ENCODE measurements at places on chromosomes 1 and 21.

DNA sequence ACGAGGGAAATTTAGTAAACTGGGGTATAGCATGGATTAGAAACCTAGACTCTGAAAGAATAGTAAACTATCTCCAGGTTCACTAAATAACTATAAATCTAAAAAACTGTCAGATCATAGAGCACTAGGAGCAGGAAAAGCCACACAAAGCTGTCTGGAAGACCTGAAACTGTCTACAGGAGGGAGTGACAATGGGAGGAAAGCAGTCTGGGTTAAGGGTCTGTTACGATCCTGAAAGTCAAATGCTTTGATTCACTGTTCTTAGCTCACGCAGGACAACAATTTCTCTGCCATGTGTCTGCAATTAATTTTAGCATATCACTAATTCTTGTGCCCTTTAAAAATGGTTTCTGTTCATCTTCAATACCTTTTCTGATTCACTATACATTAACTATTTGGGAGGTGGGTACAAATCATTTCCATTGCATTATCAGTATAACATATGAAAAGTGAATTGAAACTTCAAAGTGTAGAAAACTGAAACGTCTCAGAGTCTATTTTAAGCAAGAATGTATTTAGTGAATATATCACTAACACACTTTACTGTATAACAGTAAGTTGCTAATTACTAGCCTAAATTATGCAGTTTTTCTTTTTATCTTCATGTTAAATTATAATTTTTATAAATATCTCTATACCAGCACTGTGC is 18.4 kb downstream of the CEP170 start:
- no peak overlapping the region for H3K27ac ChIP-seq

DNA sequence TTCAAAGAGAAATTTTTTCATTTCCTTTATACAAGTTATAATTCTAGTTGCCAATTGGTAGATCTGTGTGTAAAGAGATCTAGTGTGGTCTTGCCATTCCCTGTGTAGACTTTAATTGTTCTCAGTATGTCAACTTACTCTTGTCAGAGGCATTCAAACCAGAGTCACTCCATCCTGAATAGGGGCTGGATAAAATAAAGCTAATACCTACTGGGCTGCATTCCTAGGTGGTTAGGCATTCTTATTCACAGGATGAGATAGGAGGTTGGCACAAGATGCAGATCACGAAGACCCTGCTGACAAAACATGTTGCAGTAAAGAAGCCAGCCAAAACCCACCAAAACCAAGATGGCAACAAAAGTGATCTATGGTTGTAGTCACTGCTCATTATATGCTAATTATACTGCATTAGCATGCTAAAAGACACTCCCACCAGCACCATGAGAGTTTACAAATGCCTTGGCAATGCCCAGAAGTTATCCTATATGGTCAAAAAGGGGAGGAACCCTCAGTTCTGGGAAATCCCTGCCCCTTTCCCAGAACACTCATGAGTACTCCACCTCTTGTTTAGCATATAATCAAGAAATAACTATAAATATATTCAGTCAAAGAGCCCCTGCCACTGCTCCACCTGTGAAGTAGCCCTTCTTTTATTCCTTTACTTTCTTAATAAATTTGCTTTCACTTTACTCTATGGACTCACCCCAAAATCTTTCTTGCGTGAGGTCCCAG is 74.0 kb upstream of the ADAMTS5 start:
- no peaks in the 10 kb centered on the region for H3K36me3 ChIP-seq
- H3K27ac ChIP-seq: no peak overlapping the region
- no peak overlapping the region for H3K4me3 ChIP-seq
- H3K27me3 ChIP-seq: no peaks in the 10 kb centered on the region
- DNase-seq: no peak

DNA sequence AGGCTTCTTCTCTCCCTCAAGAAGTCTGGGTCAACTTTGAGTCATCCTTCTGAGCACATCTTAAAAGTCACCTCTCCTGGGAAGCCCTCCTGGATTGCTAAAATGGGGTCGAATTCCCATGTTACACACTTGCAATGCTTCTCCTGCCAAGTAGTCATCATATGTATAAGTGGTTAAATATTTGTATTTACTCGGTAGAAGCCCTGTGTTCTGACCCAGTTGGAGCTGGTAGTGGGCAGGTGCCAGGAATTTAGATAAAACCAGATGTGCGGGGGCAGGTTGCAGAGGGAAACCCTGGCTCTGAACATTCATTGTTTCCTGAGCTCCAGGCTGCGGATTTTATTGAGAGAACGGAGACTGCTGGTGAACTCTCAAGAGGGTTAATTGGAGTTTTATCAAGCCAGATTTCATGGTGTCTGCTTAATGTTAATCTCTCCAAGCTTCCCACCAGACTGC is 52.8 kb upstream of the RPL11 start:
- H3K4me1 ChIP-seq: peaks cover 15% of the 10 kb centered on the region
- no peak for DNase-seq
- H3K27me3 ChIP-seq: no peaks in the 10 kb centered on the region
- no peak overlapping the region for H3K27ac ChIP-seq
- H3K36me3 ChIP-seq: no peaks in the 10 kb centered on the region
- no peak overlapping the region for H3K4me3 ChIP-seq

DNA sequence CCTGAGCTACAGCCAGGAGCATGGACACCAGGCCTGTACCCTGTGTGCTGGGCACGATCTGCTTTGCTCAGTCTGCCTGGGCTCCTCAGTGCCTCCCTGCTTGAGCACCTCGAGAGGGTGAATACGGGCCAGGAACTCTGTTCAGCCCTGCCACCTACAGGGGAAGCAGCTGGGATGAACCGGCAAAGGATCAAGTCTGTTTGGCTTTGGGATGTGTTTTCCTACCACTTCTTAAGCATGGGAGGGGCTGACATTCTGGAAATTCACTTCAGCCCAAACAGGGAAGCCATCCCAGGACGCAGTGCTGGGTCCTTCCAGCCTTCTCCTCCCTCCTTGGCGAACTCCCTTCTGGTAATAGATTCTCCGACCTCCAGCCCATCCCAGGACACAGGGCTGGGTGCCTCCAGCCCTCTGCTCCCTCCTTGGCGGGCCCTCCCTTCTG is 55.8 kb upstream of the SELENON start:
- H3K4me3 ChIP-seq: no peak overlapping the region
- H3K27me3 ChIP-seq: no peaks in the 10 kb centered on the region
- H3K36me3 ChIP-seq: peaks cover 2% of the 10 kb centered on the region
- DNase-seq: no peak
- H3K4me1 ChIP-seq: peaks cover 29% of the 10 kb centered on the region
- peak overlapping the region; percentile 27 for H3K27ac ChIP-seq

- no peak overlapping the region for H3K27ac ChIP-seq
- no peaks in the 10 kb centered on the region for H3K36me3 ChIP-seq
- H3K4me1 ChIP-seq: peaks cover 5% of the 10 kb centered on the region
- peaks cover 31% of the 10 kb centered on the region for H3K27me3 ChIP-seq
These were observed 24.7 kb downstream of the CDK18 start for GRCh38 chr1:205528887-205529825.

DNA sequence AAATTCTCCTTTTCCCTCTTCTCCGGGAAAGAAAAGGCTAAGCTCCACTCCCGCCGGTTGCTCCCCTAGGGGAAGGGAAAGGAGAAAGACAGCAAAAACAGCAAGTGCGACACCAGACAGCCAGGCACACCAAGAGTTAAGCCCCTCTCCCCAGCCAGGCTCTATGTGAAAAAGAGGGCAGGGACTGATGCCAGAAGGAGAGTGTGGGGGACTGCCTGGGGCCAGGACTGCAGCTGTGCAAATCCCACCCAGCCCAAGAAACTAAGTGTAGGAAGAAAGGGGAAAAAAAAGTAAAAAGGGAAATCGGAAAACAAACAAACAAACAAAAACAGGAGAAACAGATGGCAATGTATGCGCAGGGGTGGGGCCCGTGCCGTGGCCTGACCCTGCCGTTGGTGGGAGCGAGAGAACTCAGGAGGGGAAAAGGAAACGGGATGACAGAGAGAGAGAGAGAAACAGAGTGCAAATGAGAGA is 27.7 kb upstream of the FMO1 start:
- peaks cover 21% of the 10 kb centered on the region for H3K27me3 ChIP-seq
- no peak for DNase-seq
- H3K4me1 ChIP-seq: peaks cover 10% of the 10 kb centered on the region
- H3K36me3 ChIP-seq: no peaks in the 10 kb centered on the region
- no peak overlapping the region for H3K4me3 ChIP-seq

DNA sequence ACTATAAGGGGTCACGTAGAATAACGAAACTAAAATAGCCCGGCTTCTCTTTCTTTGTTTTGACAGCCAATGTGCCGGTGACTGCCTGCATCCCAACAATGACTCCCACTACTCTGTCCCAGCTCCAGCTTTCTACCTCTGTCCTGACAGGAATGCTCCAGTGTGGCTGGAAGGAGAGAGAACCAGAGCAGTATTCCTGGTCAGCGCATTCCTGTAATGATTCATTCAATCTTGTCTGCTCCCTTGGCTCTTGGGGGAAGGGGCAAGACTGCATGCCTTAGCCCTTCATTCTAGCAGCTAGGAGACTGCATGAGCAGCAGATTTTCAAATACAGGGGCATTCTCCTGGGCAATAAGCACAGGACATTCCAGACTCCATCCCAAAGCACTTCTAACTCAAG is 132.1 kb upstream of the PRMT6 start:
- H3K36me3 ChIP-seq: no peaks in the 10 kb centered on the region
- H3K27me3 ChIP-seq: no peaks in the 10 kb centered on the region
- DNase-seq: no peak

GRCh38 chr21:27448960-27449359 is 482.1 kb upstream of the ADAMTS5 start:
- no peak for DNase-seq
- no peaks in the 10 kb centered on the region for H3K4me1 ChIP-seq
- no peak overlapping the region for H3K4me3 ChIP-seq
- no peaks in the 10 kb centered on the region for H3K27me3 ChIP-seq
- H3K27ac ChIP-seq: no peak overlapping the region

DNA sequence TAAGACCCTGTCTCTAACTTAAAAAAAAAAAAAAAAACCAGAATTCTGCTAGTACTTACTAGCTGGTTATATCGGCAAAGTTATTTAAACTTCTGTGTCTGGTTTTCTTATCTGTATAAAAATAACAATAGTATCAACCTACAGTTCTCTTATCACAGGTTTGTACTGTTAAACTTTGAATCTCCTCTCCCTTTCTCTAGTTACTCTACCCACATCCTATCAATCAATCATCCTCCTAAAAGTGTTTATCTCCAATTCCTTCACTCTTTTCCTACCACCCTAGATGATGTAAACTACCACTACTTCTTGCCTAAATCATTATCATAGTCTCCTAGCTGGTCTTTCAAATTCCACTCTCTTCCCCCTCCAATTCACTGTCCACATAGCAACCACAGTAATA is 27.6 kb downstream of the USP33 start:
- H3K27me3 ChIP-seq: no peaks in the 10 kb centered on the region
- H3K4me1 ChIP-seq: peaks cover 7% of the 10 kb centered on the region
- no peak for DNase-seq
- H3K27ac ChIP-seq: peak overlapping the region; percentile 75
- H3K36me3 ChIP-seq: peaks cover 11% of the 10 kb centered on the region
- H3K4me3 ChIP-seq: no peak overlapping the region

DNA sequence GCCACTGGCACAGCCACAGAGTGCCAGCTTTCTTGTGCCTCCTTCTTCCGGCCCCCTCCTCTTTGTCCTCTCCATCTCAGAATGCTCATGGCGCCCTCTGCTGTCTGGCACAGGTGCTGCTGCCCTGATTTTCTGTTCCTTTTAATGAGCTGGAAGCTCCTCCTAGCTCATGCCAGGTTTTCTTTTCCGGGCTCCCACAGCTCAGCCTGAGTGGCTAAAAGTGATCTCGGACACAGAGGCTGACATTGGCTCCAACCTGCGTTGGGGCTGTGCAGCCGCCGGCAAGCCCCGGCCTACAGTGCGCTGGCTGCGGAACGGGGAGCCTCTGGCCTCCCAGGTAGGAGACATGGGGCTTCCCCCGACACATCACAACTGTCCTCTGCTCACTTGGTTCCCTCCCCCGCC is 18.7 kb downstream of the CNTN2 start:
- H3K27me3 ChIP-seq: no peaks in the 10 kb centered on the region
- no peak overlapping the region for H3K4me3 ChIP-seq
- peaks cover 2% of the 10 kb centered on the region for H3K4me1 ChIP-seq
- no peaks in the 10 kb centered on the region for H3K36me3 ChIP-seq
- H3K27ac ChIP-seq: no peak overlapping the region

DNA sequence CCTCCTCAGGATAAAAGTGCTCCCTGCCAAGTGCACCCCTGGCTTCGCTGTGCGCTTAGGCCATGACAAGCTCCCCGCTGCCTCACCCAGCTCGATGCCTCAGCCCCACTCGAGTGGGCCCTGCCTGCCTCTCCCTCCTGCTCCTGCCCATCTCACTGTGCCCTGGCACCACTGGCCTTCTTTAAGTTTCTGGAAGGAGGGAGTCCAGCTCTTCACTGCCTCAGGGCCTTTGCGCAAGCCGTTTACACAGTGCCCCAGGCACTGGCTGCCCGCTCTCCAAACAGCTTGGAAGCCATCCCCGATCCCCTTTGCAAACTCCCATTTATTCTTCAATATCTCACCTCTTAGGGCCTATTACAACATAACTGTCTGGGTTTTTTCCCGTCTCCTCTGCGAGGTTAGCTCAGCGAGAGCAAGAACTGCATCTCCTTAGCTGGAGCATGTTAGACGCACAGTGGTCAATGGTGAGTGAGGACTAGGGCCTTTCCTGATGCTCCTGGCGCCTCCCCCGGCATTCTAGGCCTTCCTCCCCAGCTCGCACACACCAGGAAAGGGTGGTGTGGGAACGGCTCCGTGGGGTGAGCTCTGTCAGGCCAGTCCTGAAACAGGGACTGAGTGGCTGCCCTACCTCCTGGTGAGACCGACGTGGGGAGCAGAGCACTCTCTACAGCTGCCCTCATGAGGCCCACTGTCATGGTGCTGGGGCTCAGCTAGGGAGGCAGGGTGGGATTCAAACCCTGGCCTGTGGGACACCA is 31.9 kb downstream of the PODN start:
- H3K36me3 ChIP-seq: no peaks in the 10 kb centered on the region
- H3K27ac ChIP-seq: no peak overlapping the region
- DNase-seq: no peak
- peaks cover 5% of the 10 kb centered on the region for H3K4me1 ChIP-seq
- no peak overlapping the region for H3K4me3 ChIP-seq

DNA sequence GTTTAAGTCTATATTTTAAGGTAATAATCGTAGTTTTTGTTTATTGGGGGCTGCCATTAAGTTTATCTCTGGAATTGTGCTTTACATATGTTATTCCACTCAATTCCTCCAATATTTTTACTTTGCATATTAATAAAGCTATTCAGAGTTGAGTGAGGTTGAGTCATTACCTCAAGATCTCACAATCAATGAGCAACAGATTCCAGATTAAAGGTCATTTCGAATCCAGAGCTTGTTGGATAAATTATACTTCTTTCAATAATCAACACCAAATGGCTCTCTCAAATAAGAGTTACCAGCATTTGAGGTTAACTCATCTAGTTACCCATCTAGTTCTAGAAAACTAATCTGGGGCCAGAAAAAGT is 16.7 kb downstream of the RGS4 start:
- H3K27me3 ChIP-seq: no peaks in the 10 kb centered on the region
- no peak overlapping the region for H3K27ac ChIP-seq
- H3K4me1 ChIP-seq: no peaks in the 10 kb centered on the region
- no peak for DNase-seq

GRCh38 chr1:183871142-183871541 is 66.2 kb downstream of the RGL1 start:
- H3K4me1 ChIP-seq: peaks cover 11% of the 10 kb centered on the region
- no peak overlapping the region for H3K4me3 ChIP-seq
- H3K27ac ChIP-seq: no peak overlapping the region
- no peak for DNase-seq

- no peaks in the 10 kb centered on the region for H3K27me3 ChIP-seq
- H3K4me1 ChIP-seq: peaks cover 5% of the 10 kb centered on the region
- H3K36me3 ChIP-seq: no peaks in the 10 kb centered on the region
- DNase-seq: no peak
- H3K27ac ChIP-seq: no peak overlapping the region
These were observed 59.0 kb downstream of the SLC35A3 start for GRCh38 chr1:100028765-100029164.

GRCh38 chr1:94708299-94708685 is 111.9 kb upstream of the SLC44A3 start:
- no peaks in the 10 kb centered on the region for H3K36me3 ChIP-seq
- H3K4me1 ChIP-seq: no peaks in the 10 kb centered on the region
- H3K27ac ChIP-seq: no peak overlapping the region
- H3K27me3 ChIP-seq: peaks cover 18% of the 10 kb centered on the region

Data from T-helper 17 cell (primary cell).